Jurkat, Clone E6-1 (cell line): ENCODE measurements at places on chromosomes 1 and 21.
A peak's percentile ranks its signal among the peaks of the same experiment; 100 is the strongest.

DNA sequence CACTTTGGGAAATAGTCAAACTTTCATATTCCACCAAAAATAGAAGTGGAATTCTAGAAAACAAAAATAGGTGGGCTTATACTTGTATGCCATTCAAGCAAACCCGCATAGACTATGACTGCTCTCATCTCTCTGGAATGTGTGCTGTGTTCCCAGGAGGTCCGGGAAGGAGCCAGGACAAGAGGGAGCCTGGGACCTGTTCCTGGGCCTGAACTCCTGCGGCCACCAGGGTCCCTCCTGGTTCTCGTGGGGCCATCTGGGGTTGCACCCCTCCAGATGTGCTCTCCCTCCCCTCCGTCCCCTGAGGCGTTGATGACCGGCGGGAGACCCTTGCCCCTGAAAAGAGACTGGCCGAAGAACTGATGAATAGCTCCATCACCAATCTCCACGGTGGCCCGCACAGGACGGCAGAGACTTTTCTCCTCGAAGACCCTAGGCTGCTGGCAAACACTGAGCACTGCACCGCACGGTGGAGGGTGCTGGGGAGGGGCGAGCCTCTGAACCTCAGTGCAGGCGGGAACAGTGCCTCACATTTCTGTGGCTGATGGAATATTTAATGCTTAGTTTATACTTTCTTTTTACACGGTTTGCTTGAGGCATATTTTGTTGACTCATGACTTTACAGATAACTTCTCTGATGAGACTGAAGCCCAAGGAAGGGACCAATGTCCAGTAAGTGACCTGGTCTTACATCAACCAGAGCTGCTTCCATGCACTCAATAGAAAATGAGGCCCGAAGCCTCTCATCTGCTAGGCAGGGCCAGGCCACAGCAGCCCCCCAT is 9.6 kb upstream of the ADARB1 start:
- no peak for DNase-seq

GRCh38 chr1:21818656-21819055 is 6.6 kb downstream of the LDLRAD2 start:
- DNase-seq: peak; percentile 32

GRCh38 chr1:28113242-28113572 is 24.8 kb upstream of the EYA3 start:
- peak; percentile 14 for DNase-seq

- no peak for DNase-seq
Measured at GRCh38 chr1:18188820-18189517, 81.4 kb downstream of the IGSF21 start.

DNA sequence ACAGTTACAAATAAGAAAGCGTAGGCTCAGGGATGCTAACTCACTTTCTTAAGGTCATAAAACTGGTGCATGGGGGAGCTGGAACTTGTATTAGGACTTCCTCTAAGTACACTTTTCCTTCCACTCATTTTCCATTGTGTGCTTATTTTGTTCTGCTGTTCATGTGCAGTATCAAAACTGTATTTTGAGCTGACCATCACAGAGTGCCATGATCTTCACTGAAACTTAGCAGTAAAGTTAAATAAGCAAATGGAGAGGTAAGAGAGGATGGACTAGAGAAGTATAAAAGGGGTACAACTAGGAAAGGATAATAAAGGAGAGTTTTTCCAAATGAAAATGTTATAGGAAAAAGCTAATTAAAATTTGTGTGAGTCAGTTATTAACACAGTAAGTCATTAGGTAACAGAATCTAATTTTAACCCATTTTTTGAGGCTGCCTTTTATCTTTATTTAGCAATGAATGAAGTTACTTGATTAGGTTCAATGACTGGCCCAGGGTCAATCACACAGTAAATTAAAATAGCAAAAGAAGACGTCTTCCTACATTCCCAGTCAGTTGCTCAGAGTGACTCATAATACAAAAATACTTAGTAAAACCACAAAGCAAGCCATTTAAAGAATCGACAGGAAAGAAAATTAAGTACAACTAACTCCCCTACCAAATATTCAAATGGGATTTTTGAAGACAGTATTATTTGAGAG is 165.8 kb upstream of the C1orf105 start:
- no peak for DNase-seq

DNA sequence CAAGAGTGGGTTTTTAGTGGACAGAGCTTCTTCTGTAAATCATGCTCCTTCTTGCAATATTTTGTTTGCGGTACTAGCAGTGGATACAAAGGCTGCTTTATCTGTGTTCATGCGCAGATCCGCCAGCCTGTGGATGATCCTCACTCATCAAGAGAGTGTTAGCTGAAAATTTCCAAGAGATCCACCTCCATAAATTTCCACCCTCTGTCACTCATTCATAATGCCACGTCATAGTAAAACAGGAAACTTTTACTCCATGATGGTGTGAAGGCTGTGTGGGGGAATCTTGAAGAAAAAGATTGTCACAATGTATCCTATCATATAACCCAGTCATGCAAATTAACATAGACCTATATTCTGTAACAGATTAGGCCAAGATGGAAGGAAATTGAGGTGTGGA is 4.4 kb upstream of the MAPKAPK2 start:
- no peak for DNase-seq
